Ammon's horn (tissue), 1 donor: ENCODE measurements at places on chromosomes 2 and 18.

DNA sequence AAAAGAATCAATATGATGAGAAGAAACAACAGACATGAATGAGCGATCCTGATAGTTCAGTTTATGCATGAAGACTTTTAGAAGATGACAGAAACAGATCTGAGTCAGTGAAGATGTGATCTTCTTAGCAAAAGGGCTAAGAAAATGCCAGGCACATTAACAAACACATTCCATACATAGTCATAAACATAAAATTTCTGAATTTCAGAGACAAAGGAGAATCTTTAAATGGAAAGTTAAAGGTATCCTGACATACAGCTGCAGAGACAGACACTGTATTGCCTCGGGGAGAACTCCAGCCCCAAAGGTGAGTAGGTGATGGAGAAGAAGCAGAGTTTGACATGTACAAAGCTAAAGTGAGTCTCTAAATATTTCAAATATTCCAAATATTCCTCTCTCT lies 40.6 kb upstream of the FN1 start:
- DNase-seq, result no peak

- peak; percentile 41 for DNase-seq
These were observed 1130.3 kb downstream of the DPP10 start for GRCh38 chr2:115572746-115573145.

GRCh38 chr2:27086724-27087593 lies at the start of gene KHK:
Gene KHK (plus strand): TSS chr2:27086772. CDS start chr2:27087260, 488 bp downstream.
- DNase-seq, result no peak

GRCh38 chr2:231300020-231300721 lies 95.3 kb upstream of the B3GNT7 start:
- no peak for DNase-seq

- DNase-seq, result peak; percentile 89
These were observed 27.1 kb upstream of the PTMA start for GRCh38 chr2:231680992-231681852.

DNA sequence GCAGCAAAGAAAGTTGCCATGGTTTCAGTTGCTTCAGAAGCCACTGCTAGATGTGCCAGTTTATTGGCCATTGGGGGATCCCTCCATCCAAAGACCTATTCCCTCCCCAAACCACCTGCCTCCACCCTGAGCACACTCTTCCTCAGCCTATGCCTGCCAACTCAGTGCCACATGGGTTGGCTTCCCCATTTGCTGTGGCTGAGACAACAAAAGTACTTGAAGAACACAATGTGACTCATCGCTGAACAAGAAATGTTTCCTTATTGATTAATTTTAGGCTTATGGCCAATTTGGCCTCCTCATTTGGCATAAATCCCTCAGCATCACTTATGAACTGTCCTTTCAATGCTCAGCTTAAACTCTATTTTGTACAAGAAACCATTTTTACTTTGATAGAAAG lies 215.9 kb downstream of the TMEM247 start:
- DNase-seq, result peak; percentile 21
